ENCODE measurements at places on chromosomes 13 and 19.

- DNase-seq = no peak
Measured at GRCh38 chr19:4284974-4285373, 5.9 kb downstream of the SHD start.

DNA sequence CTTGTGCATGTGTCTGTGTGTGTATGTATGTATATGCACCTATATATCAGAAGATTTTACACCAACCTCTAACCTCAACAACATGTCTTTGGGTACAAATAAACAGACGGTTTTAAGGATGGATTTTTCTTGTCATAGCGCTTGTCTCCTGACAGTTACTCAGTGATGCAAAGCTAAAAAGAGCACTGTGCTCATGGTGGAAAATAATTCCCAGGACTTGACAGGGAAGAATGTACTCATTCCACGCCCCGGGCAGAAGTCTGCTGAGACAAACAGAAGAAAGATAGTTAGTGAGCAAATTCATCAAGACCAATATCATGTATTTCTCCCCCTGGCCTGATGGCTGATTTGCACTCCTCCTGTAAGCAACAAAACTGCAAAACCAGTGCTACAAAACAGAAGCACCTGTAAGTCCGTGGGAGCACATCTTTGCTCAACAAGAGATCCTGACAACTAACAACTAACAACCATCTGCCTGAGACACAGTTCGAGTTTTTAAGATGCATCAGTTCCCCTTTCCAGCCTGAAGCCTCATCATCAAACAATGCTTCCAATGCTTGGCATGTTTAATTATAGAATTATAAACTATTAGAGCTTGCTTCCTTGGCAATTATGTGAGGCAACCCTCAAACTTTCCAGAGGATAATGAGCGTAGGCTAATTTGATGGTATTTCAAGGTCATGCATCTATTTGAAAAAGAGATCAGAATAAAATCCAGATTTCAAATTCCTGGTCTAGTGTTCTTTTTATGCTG lies 812.7 kb upstream of the MIR17HG start:
- DNase-seq = no peak

GRCh38 chr13:114015111-114015968 lies 41.5 kb upstream of the C13orf46 start:
- no peak for DNase-seq

DNA sequence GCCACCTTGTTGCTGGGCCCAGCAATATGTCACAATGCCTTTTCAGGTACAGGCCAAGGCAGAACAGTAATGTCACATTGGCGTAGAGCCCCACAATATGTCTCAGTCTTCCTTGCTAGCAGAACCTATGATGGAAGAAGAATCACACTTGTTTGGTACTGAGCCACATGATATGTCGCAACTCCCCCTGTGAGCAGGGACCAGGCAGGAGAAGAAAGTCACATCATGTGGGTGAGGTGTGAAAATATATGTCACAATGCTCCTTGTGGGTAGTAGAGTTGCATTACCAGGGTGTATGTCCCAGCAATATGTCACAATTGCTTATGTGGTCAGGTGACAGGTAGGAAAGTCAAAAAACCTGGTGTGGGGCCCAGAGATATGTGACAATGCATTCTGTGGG lies 7.1 kb upstream of the ZNF91 start:
- no peak for DNase-seq

DNA sequence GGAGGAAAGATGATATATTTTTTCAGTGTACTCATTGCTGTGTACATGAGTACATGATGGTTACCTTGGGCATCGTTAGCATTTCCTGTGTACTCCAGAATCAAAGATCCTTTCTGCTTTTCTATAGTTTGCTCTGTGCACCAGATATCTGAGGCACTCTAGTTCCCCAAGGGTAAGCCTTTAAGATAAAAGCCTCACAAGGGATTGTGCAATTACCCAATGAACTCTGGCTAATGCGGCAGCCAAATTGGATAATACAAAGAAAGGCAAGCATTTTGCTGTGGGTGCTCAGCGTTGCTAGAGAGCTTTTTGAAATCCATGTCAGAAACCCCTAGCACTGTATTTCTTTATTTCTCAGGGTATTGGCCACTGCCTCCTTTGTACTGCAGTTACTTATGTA lies 2.9 kb downstream of the CYSLTR2 start:
- DNase-seq = no peak

- no peak for DNase-seq
Measured at GRCh38 chr13:102905905-102906771, 60.3 kb downstream of the ERCC5 start.

- no peak for DNase-seq
Measured at GRCh38 chr13:73370066-73370465, 311.3 kb downstream of the KLF5 start.

DNA sequence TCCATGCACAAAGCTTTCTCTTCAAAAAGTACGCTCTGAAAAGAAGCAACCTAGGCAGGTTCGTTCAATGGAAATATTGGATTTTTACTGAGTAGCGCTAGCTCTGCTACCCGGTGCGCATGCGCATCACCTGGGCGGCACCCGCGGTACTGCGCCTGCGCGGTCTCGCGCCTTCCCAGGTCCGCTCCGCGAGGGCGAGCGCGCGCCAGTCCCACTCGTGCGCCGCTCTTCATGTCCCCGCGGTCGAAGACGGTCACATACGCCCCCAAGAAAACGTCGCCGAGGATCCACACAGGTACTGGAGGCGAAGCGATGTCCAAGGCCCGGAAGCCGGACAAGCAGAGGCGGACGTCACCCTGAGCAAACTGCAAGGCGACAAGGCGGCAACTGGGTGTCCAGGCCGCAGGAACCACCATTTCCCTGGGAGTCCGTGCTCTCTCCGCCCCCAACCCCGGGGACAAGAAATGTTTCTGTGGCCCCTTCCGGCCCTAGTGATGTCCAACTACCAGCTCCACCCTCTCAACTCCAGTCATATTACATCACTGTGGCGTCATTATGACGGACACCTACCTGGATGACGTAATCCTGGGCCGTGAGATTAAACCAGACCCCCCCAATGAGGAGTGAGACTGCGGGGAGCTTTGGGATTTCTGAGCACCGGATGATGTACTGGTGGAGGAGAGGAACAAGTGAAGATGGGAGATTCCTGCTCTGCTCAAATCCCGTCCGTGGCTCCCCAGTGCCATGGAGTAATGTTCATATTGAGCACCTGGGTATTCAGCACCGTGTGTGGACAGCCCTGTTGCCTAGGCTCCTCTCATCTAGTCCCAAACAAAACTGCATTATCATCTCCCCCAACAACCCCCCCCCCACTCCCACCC lies 4.8 kb upstream of the KCNC3 start:
- no peak for DNase-seq

DNA sequence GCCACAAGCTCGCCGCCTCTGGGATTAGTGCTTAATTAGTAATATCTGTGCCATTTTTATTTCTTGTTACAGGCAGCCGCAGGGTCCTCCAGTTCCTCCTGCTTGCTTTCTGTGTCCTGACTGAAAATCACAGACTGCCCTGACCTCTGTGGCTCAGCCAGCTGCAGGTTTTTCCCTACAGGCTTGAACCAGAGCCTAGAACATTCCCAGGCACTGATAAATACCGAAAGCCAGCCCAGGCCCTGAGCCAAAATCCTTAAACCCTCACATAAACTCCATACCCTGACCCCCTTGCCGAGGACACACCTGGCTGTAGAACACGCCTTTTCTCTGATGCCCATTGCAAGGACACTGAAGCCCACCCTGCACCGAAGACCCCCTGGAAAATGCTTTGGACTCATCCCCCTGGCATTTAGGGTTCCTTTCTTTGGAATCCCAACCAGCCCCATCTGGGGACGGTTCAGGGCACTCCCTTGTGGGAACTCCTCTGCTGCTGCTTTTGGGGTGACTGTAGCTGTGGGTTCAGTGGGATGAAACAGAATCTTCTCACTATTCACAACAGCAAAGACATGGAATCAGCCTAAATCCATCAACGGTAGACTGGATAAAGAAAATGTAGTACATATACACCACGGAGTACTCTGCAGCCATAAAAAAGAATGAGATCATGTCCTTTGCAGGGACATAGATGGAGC lies 15.5 kb downstream of the DPP9 start:
- DNase-seq = no peak

DNA sequence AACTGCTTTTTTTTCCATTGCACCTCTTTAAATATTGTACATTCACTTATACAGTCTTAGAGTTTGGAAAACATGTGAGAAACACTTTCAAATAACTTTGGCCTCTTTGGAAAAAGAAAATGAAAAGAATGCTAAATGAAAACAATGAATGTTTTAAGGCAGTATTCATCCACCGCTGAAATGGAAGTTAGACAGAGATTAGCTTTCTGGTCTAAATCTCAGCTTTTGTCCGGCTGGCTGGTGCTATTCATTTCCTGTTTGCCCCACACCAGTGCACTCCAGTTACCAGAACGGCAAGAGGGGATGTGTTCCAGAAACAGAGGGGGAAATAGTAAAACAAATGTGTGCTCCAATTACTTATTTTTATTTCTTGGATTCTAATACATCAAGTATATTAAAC lies 1201.3 kb downstream of the EFNB2 start:
- peak; percentile 43 for DNase-seq

GRCh38 chr13:23350009-23350408 lies 83.5 kb downstream of the SACS start:
- no peak for DNase-seq

DNA sequence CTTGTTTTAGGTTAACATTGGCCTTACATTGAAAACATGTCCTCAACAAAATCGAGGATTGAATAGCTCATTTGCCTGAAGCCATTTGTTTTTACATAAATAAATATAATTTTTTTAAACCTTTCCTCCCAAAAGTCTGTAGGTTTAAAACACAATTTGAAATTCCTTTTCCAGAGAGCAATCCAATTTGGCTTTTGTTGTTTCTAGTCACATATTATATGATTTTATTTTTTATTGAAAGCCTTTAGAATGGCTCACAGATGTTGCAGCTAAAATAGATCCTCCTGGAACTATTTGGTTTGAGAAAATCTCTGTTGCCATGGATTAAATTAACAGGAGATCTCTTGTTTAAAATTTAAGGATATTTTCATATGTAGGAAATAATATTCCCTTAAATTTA lies 512.6 kb downstream of the KLF5 start:
- DNase-seq = no peak

GRCh38 chr13:103276775-103277498 lies 210.7 kb upstream of the SLC10A2 start:
- no peak for DNase-seq

GRCh38 chr13:81406022-81406421 lies 1065.1 kb upstream of the SPRY2 start:
- DNase-seq = no peak

DNA sequence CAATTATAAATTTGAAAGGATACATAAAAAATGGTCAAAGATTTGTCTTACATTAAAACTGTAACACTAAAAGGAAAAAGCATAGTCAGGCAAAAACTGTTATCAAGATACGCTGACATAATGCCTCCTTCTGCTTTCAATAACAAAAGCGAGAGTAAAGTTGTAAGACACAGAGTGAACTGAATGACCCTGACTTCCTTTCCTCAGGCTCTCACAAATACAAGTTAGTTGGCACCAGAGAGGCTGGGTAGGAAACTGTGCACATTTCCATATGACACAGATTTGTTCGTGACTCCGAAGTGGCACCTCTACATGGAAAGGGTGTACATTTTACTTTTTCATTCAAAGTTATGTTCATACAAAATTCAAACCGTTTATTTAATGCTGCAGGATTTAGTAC lies 15.4 kb downstream of the FGF14 start:
- DNase-seq = no peak

DNA sequence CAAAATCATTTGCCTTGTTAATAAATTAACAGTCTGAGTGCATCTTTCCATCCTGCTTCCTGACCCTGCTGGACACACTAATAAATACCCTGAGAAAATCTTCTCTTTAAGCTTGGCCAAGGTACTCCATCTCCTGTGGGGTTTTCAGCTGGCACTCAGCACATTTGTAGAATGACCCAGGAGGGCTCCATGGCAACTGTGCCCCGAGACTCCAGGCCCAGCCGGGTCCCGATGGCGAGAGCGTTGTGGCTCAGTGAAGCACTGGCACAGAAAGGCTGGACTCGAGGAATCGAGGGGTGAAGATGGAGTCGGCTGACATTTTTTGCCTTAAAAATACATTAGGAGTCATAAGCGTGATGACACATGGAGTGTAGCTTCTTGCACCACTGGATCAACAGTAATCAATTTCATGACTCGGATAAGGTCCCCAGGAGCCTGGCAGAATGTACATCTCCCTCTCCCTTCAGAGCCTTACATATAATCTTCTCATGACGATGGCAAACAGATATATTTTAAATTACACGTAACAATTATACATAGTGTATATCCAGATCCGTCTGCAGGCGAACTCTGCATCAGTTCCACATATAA lies 85.4 kb downstream of the SLC7A1 start:
- no peak for DNase-seq

DNA sequence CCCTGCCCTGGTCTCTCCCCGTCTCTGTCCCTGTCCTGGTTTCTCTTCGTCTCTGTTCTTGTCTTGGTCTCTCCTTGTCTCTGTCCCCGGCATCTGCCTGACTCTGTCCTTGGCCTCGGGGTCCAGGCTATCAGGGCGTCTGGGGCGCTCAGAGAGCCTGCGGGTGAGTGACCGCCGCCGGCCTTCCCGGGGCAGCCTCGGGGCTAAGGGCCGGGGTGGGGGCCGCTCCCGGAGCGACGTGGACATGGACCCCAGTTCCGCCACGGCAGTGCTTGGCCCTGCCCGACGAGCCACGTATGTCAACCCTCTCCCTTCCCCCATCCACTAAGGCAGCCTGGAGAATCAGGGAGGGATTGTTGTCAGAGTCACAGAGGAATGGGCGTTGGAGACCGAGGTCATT lies 14.8 kb downstream of the ARHGEF1 start:
- no peak for DNase-seq

DNA sequence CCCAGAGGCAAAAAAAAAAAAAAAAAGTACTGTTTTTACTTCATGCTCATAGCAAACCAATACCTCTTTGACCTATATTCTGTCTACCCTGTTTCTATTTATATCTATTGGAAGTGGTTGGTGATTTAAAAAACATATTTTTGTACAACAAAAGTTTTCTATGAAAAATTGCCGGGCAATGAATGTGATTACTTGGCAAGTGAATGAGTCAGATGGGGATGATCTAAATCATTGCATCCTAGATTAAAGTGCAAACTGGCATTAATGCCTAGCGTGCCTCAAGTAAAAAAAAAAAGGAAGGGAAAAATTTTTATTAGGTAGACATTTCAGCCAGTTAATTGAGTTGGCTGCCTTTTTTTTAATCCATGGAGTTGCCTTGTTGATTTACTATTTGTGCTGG lies 500.6 kb downstream of the KCTD12 start:
- DNase-seq = peak; percentile 2

DNA sequence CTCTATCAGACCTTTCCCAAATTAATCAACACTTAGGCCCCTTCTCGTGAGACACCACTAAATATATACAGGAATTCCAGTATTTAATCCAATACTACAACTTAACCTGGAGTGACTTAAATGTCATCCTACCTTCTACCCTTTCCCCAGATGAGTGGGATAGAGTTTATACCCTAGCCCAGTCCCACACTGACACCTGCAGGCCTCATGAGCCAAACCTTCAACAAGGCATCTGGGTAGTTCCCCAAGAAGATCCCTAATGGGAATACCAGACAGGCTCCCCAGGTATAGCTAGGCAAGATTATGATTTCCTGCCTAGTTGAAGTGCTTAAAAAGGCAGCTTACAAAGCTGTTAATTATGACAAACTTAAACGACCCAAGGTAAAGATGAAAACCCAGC lies 15.9 kb downstream of the ZNF83 start:
- no peak for DNase-seq

GRCh38 chr13:72415817-72416216 lies 311.6 kb downstream of the MZT1 start:
- DNase-seq = no peak

- no peak for DNase-seq
Measured at GRCh38 chr13:99417201-99418102, 83.8 kb upstream of the TM9SF2 start.

Measured in AG09309 (cell line).